ENCODE measurements at places on chromosomes 7 and 10.

DNA sequence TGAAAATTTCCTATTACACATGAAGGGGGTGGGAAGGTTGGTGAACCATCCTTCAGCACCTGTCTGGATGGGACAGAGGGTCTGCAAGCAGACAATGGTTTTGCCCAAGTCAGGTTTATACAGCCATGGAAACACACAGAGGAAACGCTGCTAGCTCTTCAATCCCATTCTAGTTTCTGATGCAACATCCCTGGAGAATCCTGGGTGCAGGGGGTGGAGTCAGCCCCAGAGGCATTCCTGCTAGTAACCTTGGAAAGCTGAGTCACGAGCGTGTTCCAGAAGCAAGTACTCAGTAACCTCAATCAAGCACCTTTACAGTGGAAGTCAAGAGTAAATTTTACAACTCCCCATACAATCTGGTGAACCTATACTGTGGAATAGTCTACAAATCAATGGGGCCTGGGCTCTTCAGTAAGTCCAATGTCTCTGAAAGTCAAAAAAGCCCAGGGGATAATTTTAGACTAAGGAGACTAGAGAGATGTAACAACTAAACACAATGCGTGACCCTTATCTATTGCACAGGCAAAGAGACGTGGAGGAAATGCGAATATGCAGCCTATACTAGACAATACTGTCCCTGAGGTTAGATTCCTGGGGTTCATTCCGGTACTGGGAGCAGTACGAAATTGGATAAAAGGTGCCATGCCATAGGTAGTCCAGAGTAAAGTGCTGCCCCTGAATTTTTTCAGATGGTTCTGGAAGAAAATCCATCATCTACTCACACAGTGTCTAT is 95.4 kb downstream of the ZRANB1 start:
- no peak overlapping the region for H3K27ac ChIP-seq
- H3K27me3 ChIP-seq, result no peaks in the 10 kb centered on the region
- peaks cover 19% of the 10 kb centered on the region for H3K4me1 ChIP-seq
- no peak overlapping the region for H3K4me3 ChIP-seq

- peak overlapping the region; percentile 43 for H3K27ac ChIP-seq
- peak overlapping the region; percentile 40 for H3K4me3 ChIP-seq
- peaks cover 32% of the 10 kb centered on the region for H3K27me3 ChIP-seq
- DNase-seq, result no peak
- H3K36me3 ChIP-seq, result no peaks in the 10 kb centered on the region
- peaks cover 28% of the 10 kb centered on the region for H3K4me1 ChIP-seq
Measured at GRCh38 chr10:133527771-133528271, 658 bp downstream of the CYP2E1 start.

DNA sequence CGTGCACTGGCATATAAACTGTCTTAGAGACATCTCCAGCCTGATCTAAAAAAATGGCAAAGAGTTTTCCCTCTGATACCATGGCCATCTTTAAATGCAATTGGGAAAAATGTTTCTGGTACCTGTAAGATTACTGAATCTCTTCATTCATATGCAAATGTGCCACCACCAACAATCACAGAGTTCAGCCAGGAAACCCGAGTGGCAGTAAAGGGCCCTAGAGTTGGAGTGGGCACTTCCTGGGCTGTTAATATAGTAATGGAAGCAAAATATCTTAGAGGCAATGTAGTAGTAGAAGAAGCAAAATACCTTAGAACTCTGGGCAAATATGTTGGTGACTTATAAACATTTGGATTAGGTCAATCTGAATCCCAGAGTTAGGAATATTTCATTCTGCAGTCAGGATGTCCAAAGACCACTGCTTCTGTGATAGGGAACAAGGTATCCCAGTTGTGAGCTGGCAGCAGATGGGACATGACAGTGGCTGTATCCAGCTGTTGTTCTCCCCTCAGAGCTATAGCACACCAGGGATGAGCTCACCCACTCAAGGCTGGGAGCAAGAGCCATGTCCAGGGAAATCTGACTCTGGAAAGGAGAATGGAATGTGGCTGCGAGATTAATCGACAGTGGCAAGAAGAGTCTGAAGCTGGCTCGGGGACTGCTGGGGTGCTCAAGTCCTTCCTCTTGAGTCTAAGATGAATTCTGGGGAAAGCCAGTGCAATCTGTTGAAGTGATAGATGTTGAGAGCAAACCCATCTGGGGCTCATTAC is 332.1 kb downstream of the PHTF2 start:
- no peak for DNase-seq
- H3K4me1 ChIP-seq, result no peaks in the 10 kb centered on the region
- no peak overlapping the region for H3K27ac ChIP-seq
- no peak overlapping the region for H3K4me3 ChIP-seq
- H3K27me3 ChIP-seq, result no peaks in the 10 kb centered on the region

GRCh38 chr10:3548702-3549101 is 236.3 kb downstream of the KLF6 start:
- no peaks in the 10 kb centered on the region for H3K27me3 ChIP-seq
- H3K4me3 ChIP-seq, result no peak overlapping the region
- H3K4me1 ChIP-seq, result no peaks in the 10 kb centered on the region
- no peak overlapping the region for H3K27ac ChIP-seq

- H3K27ac ChIP-seq, result no peak overlapping the region
- DNase-seq, result peak; percentile 76
- no peaks in the 10 kb centered on the region for H3K27me3 ChIP-seq
Measured at GRCh38 chr7:100799037-100799896, 28.1 kb downstream of the EPHB4 start.

- H3K27ac ChIP-seq, result no peak overlapping the region
- H3K4me1 ChIP-seq, result no peaks in the 10 kb centered on the region
- DNase-seq, result no peak
- H3K27me3 ChIP-seq, result no peaks in the 10 kb centered on the region
Measured at GRCh38 chr7:102407910-102408309, 11.7 kb downstream of the PRKRIP1 start.

DNA sequence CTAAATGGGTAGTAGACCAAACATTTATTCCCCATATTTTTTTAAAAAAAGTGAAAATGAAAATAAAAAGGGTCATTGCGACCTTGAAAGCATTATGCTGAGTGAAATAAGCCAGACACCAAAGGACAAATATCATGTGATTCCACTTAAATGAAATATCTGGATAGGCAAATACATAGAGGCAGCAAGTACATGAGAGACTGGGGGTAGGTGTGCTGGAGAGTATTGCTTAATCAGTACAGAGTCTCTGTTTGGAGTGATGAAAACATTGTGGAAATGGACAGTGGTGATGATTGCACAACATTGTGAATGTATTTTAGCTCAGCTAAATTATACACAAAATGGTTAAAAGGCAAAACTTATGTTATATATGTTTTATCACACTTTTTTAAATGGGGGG is 169.4 kb downstream of the AKR1D1 start:
- no peak for DNase-seq
- no peaks in the 10 kb centered on the region for H3K36me3 ChIP-seq
- H3K27me3 ChIP-seq, result no peaks in the 10 kb centered on the region
